Activated CD8-positive, alpha-beta memory T cell treated with anti-CD3 and anti-CD28 coated beads, Interleukin-2, amount 10 ng/mL, durations not matched to agents 7 days and 5 days (primary cell): ENCODE measurements at places on chromosomes 2 and 18. TPM values are rescaled to one million over a fixed set of nuclear protein-coding genes. Genes with fewer than 3 reads are reported as not detected.

Gene SMPD4
- 70.8 TPM for total RNA-seq

Gene HOXD12
- not detected for total RNA-seq

Gene RBKS
- 3.4 TPM for total RNA-seq

DNA sequence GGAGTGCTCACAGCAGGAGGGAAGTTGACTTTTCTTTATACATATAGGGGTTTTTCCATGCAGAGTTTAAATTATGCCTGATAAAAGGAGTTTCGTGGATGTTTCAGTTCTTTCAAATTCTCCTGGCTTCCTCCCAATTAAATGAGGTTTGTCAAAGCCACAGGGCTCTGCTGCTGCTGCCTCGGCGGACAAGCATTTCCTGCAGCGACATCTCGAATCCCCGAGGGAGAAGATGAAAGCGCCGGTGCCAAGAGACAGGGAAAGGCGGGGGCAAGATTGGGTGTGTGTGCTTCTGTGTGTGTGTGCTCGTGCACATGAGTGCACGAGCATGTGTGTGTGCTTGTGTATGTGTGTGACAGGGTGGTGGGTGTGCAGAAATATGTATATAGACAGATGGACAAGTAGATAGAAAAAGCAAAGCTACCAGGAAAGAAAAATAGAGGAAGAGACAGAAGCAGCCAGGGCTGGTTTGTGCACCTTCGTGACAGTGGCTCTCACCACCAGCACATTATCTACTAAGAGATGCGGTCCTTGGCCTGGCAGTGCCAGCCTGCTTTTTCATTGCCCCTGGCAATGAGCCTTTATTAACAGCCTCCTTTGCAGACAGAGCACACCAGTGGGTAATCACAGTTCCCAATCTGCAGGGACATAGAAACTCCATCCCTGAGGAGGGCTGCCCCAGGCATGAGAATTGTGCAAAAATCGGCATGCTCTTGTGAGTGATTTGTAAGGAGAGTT lies 76.2 kb downstream of the CDK15 start:
- no peak for DNase-seq

DNA sequence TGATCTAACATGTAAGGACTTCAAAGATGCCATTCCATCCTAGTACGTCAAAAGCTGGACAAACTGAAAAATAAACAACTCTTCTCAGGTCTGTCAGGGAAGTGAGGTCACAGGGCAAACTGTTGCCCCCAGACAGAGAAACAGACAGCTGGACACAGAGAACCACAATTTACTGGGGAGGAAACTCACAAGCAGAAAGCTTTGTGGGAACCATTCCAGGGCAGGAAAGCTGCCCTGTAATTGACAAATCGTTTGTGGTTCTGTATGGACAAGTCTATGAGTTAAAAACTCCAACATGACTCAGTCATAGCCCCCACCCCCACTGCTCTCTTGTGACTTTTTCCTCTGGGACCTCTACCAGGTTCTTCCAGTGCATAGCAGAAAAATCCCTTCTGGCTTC lies 28.4 kb downstream of the MCEE start:
- DNase-seq: no peak

DNA sequence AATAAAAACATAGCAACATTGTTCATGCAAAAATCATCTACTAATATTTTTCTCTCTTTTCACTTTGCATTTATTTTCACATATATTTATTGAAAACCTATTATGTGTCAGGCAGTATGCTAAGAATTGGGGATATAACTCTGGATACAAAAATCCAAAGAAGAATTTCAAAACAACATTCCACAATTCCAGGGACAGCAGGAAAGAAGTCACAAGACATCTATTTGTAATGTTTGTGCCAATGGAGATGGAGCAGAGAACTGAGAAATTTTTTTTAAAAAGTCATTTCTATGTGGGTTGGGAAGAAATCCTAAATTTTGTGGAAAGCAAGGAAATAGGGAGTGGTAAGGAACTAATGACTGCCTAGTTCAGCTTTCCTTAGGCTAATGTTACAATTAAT lies 128.6 kb upstream of the TLK1 start:
- no peak for DNase-seq

- DNase-seq: no peak
Observed at GRCh38 chr18:59912007-59912550, 12.3 kb downstream of the PMAIP1 start.

GRCh38 chr18:10134204-10134603 lies 220.4 kb downstream of the VAPA start:
- DNase-seq: no peak

DNA sequence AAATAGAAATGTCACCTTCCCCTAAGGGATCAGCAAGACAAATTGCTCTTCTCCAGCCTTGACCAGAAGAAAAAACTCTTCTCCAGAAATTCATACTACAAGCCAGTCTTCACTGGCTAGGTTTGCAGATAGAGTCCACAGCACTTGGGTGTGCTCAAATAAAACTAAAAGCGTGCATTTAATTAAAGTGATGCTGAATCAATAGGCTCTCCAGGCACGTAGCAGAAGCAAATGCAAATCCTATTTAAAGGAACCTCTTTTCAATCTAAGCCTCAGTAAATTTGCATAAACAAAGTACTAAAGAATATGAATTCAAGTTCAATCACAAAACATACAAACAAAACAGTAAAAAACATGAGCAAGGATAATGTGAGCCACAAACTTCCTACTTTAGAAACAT lies 744.4 kb upstream of the FANCL start:
- no peak for DNase-seq

- no peak for DNase-seq
Observed at GRCh38 chr2:128233790-128234395, 84.8 kb downstream of the HS6ST1 start.

DNA sequence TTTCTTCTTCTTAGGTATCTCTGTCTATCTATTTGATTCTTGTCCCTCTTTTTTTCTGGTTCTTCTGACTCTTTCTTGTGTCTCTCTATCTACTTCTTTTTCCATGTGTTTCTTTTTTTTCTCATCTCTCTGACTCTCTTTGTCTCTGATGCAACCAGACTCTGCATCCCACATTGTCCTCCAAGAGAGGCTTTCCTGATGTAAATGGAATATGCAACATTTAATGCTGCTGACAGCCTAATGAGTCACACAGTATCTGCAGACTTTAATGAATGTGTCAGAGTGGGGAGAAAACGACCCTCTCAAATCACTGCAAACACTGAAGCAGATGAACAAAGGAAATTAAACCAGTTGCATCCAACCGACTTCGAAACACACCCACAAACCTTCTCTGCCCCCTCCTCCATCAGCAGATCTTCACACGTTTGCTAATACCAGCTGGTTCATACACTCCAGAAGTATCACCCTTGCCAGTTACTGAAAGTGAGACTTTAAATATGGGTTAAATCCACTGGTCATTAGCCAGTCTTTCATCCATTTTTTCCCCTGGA lies 351.5 kb downstream of the TXNL1 start:
- no peak for DNase-seq

GRCh38 chr2:38533757-38534545 lies 68.8 kb downstream of the HNRNPLL start:
- no peak for DNase-seq

DNA sequence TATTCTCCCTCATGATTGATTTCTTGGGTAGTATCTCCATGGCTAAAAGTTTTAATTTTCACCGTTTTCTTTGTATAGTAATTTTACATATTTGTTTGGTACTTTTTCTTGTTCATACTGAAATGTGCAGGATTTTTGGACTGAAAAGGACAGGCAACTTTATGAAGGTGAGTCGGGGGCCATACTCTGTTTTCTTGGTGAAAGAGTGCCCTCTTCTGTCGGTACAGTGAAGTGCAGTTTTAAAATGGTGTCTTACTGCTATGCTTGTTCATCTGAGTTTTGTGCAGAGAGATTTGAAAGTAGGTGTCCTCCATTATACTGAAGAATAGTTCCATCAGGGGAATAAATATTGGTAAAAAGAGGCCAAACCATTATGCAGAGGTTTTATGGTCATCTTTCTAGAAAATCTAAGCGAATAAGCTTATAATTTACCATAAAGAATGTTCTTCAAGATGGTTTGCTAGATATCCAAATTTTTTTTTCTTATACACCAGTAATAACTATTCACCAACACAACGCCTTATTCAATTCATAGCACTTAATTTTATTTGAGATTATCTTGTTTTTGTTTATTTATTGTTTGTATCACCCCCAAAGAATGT lies 8.7 kb upstream of the SERPINB13 start:
- DNase-seq: no peak

DNA sequence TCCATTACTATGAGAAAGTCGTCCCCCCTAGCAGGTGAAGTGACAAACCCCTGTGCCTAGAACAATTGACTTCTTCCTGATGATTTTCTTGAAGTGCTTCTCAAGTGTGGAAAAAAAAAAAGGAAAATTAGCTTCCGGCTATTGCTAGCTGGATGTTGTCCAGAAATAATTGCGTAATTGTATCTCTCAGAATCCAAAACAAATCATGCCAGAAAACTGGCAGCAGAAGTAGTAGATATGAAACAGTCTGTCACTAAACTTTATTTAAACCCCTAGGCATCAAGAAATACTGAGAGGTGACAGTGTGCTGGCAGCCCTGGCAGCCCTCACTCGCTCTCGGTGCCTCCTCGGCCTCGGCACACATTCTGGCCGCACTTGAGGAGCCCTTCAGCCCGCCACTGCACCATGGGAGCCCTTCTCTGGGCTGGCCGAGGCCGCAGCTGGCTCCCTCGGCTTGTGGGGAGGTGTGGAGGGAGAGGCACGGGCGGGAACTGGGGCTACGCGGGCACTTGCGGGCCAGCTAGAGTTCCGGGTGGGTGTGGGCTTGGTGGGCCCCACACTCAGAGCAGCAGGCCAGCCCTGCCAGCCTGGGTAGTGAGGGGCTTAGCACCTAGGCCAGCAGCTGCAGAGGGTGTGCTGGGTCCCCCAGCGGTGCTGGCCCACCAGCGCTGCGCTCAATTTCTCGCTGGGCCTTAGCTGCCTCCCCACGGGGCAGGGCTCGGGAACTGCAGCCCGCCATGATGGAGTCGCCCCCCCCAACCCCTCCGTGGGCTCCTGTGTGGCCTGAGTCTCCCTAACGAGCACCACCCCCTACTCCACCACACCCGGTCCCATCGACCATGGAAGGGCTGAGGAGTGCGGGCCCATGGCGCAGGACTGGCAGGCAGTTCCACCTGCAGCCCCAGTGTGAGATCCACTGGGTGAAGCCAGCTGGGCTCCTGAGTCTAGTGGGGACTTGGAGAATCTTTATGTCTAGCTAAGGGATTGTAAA lies 80.5 kb upstream of the ABCA12 start:
- DNase-seq: no peak

- no peak for DNase-seq
Observed at GRCh38 chr2:36405183-36405582, 49.6 kb downstream of the CRIM1 start.
